ENCODE measurements at places on chromosomes 3 and 15.

DNA sequence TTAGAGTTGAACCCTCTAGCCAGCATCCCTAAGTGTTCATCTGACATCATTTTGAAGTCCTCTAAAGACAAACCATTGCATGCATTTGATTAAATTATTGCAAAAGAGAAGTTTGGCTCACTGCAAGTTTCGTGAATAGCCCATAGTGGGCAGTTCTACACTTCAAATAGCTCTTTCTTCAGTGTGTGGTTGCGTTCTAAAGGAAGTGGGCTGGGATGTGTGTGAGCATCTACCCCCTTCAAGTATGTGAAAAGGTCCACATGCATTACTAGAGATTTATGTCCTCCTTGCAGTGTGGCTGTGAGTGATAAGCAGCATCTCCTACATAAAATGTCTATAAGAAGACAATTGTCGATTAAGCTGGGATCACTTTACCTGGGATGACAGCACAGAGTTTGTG is 54.6 kb downstream of the SST start:
- no peak for DNase-seq

DNA sequence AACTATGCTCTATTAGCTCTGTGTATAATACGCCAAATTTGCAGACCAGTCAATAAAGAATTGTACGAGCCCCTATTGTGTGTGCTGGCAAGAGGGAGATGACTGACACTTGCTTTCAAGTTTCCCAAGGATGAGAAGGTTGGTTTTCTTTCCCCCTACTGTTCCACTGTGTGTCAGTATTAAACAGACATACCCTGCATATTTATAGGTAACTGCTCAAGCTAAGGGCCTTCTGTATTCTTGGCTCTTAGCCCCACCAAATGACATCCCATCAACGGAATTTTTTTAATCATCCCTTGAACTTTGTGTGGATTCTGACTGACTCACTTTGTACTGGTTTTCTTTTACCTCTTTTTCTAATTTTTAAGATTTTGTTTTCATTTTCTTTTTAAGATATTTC is 60.6 kb upstream of the GYG1 start:
- no peak for DNase-seq

DNA sequence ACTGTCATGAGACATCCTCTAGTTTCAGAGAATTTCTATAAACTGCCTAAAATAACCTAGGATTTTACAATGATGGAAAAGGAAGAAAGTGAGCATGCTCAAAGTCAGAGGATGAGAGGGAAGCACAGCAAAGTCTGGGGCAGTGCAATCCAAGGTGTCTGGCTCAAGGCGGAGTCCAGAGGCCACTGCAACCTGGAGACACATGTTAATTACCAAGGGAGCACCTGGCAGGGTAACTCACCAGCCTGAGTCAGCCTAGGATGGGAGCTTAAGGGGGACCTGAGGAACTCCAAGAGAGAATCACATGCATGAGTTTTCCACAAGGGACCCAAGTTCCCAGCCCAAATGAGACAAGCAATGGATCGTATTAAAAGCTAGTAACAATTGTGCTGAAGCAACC is 49.8 kb downstream of the PLD1 start:
- DNase-seq, result no peak

- no peak for DNase-seq
Measured at GRCh38 chr3:43852066-43852465, 161.3 kb downstream of the ABHD5 start.

- no peak for DNase-seq
Measured at GRCh38 chr15:68374168-68374745, 57.7 kb downstream of the ITGA11 start.

DNA sequence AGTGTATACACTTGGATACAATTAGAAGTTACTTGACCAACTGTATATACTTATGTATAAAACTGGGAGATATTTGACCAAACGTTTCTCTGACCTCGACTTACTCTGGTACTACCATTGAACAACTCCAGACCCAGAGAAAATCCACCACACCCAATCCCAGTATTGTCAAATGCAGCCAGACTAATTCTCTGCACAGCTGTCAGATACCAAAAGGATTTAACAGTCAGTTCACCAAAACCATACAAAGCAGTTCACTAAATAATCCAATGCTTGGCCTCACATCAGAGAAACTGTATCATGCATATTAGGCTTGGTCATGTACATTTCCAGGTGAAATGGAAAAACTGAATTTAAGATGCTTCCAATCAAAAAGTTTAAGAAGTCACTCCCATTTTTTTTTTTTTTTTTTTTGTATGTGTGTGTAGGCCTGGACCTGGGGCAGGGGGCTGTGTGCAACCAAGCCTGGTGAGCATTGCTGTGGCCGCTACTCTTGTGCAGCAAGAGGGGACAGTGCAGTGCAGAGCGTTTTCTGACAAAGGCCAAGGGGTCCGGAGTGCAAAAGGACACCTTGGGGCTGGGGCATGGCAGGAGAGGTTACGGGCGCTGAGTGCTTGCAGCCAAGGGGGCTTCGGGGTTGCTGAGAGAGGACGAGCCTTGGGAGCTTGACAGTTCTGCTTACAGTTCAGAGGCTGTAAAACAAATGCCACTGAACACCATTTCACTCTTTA is 1.4 kb downstream of the TOMM70 start:
- no peak for DNase-seq

DNA sequence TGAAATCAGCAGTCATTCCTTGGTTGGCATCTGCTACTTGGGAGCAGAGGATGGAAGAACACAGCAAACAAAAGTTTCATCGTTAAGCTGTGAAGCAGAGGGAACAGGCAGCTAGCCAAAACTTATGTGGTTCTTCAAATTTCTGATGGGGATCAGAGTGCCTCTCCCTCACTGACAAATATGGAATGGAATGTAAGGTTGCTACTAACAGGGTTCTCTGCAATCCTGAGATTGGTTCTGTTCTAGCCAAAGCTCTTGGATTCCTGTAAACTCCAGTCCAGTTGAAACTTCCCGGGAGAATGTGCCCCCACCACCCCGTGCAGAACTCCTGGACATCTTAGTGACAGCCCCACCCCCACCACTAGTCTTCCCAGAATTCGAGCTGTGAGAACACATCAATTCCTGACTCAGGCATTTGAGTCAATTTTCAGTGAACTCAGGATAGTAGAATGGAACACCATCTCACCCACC is 55.9 kb upstream of the PHLDB2 start:
- no peak for DNase-seq

GRCh38 chr15:31237043-31237324 is 89.7 kb upstream of the KLF13 start:
- no peak for DNase-seq

DNA sequence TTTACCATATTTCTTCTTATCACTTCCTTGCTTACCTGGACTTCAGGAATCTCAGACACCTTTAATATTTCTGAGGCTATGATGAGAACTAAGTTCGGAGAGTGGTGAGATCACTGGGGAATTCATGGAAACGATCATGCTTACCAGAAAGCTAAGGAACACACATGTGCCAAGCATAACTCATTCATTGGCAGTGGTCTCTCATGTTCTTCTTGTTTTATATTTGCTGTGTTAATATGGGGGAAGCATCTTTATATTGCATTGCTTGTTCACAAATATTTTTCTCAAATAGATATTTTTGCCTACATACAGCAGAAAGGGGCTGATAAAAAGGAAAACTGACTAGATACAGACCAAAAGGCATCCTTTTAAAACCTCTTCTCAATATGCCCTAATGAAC is 55.8 kb downstream of the COL6A6 start:
- no peak for DNase-seq

GRCh38 chr3:58178528-58179234 is 32.1 kb downstream of the DNASE1L3 start:
- DNase-seq, result no peak

GRCh38 chr15:89423981-89424380 is 72.4 kb downstream of the RHCG start:
- DNase-seq, result no peak

GRCh38 chr3:149453140-149453805 is 21.2 kb upstream of the TM4SF4 start:
- DNase-seq, result no peak
